ENCODE measurements at places on chromosomes 4 and X. TPM values are rescaled to one million over a fixed set of nuclear protein-coding genes. Genes with fewer than 3 reads are reported as not detected.

GRCh38 chr4:80462621-80463091 is 127.1 kb downstream of the CFAP299 start:
- peaks cover 3% of the 10 kb centered on the region for H3K36me3 ChIP-seq
- peak overlapping the region; percentile 32 for H3K27ac ChIP-seq

- peaks cover 4% of the 10 kb centered on the region for H3K4me1 ChIP-seq
- H3K27ac ChIP-seq: no peak overlapping the region
- no peaks in the 10 kb centered on the region for H3K27me3 ChIP-seq
- H3K4me3 ChIP-seq: no peak overlapping the region
- H3K36me3 ChIP-seq: peaks cover 15% of the 10 kb centered on the region
Measured at GRCh38 chrX:136816975-136817374, 36.2 kb upstream of the ARHGEF6 start.

DNA sequence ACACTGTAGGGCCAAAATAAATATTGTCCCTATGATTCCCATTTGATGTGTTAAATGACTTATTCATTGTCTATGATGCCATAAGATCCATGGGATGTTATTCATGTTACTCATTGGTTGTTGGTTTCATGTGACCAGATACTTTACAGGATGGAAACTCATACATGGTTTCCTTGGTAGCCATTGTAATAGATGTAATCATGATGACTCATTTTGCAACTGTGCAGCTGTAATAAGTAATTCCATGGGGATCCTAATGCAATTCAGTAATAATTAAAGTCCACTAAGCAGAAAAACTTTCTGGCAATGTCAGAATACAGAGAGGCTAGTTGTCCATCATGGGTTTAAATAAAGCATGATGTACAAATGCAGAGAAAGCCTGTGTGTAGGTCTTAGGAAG is 389.7 kb upstream of the NR3C2 start:
- H3K4me1 ChIP-seq: no peaks in the 10 kb centered on the region
- no peaks in the 10 kb centered on the region for H3K27me3 ChIP-seq
- no peak overlapping the region for H3K27ac ChIP-seq

GRCh38 chr4:186695392-186695791 is 28.3 kb downstream of the FAT1 start:
- H3K4me1 ChIP-seq: no peaks in the 10 kb centered on the region
- no peak overlapping the region for H3K27ac ChIP-seq
- no peak overlapping the region for H3K4me3 ChIP-seq
- DNase-seq: no peak

DNA sequence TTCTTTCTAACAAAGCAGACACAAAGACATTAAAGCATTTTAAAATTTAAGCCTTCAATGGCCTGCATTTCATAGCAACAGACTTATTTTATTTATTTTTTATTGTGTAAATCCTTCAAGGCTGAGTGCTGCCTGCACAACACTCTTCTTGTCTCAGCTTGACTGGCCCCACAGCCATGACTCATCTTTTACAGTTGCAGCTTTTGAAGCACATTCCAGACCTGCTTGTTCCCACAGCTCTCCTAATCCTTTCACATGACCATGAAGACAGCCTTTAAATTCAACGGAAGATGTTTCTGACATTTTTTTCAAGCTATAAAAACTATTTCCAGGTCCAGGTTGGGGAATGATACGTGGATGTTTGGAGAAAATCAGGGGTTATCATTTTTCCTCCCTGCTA is 276.9 kb upstream of the TACR3 start:
- H3K4me1 ChIP-seq: no peaks in the 10 kb centered on the region
- no peaks in the 10 kb centered on the region for H3K36me3 ChIP-seq
- no peaks in the 10 kb centered on the region for H3K27me3 ChIP-seq
- no peak overlapping the region for H3K27ac ChIP-seq

- no peaks in the 10 kb centered on the region for H3K4me1 ChIP-seq
- H3K27me3 ChIP-seq: no peaks in the 10 kb centered on the region
- H3K27ac ChIP-seq: no peak overlapping the region
- H3K36me3 ChIP-seq: no peaks in the 10 kb centered on the region
- DNase-seq: no peak
Measured at GRCh38 chrX:67568769-67569168, 24.9 kb downstream of the AR start.

GRCh38 chr4:139639654-139640053 is 26.0 kb upstream of the MGST2 start:
- DNase-seq: no peak
- H3K27me3 ChIP-seq: peaks cover 25% of the 10 kb centered on the region
- H3K36me3 ChIP-seq: no peaks in the 10 kb centered on the region
- H3K27ac ChIP-seq: no peak overlapping the region
- no peaks in the 10 kb centered on the region for H3K4me1 ChIP-seq

DNA sequence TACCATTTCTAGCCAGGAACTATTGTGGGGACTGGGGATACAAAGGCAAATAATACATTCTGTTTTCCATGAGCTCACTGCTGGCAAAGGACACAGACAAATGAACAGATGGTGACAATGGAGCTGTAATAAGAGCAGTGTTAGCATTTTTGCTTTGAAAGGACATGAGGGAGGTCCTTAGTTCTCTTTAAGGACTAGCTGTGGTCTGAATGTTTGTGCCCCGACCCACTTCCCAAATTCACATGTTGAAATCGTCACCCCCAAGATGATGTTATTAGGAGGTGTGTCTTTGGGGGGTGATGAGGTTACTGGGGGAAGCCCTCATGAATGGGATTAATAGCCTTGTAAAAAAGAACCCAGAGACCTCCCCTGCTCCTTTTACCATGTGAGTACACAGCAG is 30.3 kb downstream of the CCNG2 start:
- no peaks in the 10 kb centered on the region for H3K4me1 ChIP-seq
- no peak overlapping the region for H3K27ac ChIP-seq
- DNase-seq: no peak
- H3K27me3 ChIP-seq: peaks cover 29% of the 10 kb centered on the region
- no peak overlapping the region for H3K4me3 ChIP-seq
- H3K36me3 ChIP-seq: no peaks in the 10 kb centered on the region

DNA sequence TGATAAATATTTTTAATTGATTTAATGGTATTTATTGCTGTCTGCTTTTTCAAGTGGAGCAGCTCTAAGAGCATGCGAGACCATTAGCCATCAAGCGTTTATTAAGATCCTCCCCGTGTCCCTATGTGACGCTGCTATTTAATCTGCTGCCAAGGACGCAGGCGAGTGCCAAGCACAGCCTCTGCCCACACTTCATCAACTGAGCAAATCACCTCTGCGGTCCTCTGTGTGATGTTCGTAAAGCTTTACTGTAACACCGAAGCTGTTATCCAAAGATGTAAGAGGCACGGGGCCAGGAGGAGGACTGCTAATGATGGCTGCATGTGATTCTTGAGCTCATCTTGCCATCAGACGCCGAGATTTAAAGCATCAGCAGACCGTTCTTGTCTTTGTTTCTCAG is 79.5 kb downstream of the STOX2 start:
- H3K27ac ChIP-seq: no peak overlapping the region
- peaks cover 9% of the 10 kb centered on the region for H3K27me3 ChIP-seq
- no peak for DNase-seq
- no peak overlapping the region for H3K4me3 ChIP-seq

DNA sequence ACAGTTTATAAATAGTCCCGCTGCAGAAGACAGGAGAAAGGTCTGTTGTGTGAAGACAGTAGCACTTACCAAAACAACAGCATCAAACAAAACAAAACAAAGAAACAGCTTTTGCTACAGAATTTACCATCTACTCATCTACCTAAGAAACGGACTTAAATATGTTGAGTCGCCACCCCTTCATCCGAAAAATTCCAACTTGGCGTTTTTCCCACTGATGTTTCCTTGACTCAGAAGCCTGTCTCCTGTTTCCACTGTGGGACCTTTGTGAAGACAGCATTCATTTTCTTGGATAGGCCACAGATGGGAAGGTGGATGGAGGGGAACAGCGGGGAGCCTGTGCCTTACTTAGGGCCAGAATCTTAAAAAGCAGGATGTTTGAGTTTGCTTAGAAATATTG is 1.3 kb upstream of the ITM2A start:
- H3K27me3 ChIP-seq: no peaks in the 10 kb centered on the region
- H3K4me3 ChIP-seq: no peak overlapping the region
- no peak overlapping the region for H3K27ac ChIP-seq
- H3K36me3 ChIP-seq: peaks cover 13% of the 10 kb centered on the region
- peaks cover 16% of the 10 kb centered on the region for H3K4me1 ChIP-seq

DNA sequence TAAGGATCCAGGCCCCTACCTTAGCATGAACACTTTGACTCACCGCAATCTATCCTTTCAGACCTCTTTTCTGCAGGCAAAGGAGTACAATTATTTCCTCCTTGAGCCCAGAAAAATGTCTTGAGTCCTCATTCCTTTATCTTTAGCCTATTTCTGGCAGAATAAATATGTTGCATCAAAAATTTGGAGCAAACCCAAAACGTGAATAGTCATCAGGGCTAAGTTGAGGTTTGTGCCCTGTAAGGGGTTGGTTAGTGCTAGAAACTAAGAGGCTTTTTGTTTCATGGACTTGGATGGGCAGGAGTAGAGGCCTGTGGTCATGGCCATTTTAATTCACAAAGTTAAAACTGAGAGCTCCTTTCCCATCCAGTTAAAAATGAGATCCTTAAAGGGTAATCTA is 460.3 kb downstream of the GBA3 start:
- H3K27ac ChIP-seq: no peak overlapping the region
- no peaks in the 10 kb centered on the region for H3K27me3 ChIP-seq
- no peak for DNase-seq
- H3K4me3 ChIP-seq: no peak overlapping the region
- no peaks in the 10 kb centered on the region for H3K4me1 ChIP-seq

GRCh38 chr4:93835929-93836328 is 7.4 kb downstream of the ATOH1 start:
- no peak overlapping the region for H3K4me3 ChIP-seq
- no peak for DNase-seq
- no peak overlapping the region for H3K27ac ChIP-seq
- peaks cover 6% of the 10 kb centered on the region for H3K36me3 ChIP-seq
- no peaks in the 10 kb centered on the region for H3K4me1 ChIP-seq
- H3K27me3 ChIP-seq: peaks cover 42% of the 10 kb centered on the region

DNA sequence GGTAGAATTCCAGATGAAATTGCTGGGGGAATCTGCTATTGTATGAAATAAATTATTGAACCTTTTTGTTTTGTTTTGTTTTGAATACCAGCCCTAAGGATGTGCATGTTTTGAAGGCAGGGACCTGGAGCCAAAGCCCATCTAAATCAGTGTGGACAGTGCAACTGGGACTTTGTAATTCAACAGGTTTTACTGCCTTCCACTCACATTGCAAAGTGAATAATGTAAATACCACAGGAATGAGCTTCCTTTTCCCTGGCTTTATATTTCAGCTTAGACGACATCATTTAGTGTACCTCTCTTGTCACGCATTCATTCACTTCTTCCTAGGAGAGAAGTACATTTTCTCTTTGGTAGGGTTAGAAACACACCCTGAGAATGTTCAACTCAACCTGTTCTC is 795.0 kb downstream of the CENPC start:
- no peak for DNase-seq
- H3K27me3 ChIP-seq: no peaks in the 10 kb centered on the region
- H3K4me3 ChIP-seq: no peak overlapping the region
- no peaks in the 10 kb centered on the region for H3K4me1 ChIP-seq
- no peaks in the 10 kb centered on the region for H3K36me3 ChIP-seq

GRCh38 chr4:102733084-102733483 is 27.7 kb downstream of the MANBA start:
- H3K36me3 ChIP-seq: peaks cover 24% of the 10 kb centered on the region
- no peak overlapping the region for H3K27ac ChIP-seq
- no peaks in the 10 kb centered on the region for H3K27me3 ChIP-seq
- no peak overlapping the region for H3K4me3 ChIP-seq

DNA sequence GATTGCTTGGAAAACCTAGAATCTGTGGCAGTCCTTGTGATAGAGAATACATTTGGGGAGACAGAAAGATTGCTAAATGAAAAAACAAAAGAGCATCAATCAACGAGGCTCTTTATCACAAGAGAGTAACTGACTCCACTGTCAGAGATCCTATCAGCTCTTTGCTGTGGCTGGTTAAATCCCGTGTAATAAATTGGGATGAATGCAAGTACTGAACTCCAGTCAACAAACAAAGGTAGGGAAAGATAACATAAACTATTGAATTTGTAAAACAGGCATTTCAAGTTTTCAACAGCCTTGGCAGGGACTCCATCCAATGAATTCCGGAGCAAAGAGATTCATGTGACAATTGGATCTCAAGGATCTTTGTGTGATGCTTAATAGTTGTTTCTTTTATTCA is 21.3 kb downstream of the MMRN1 start:
- no peak for DNase-seq
- H3K27ac ChIP-seq: no peak overlapping the region
- H3K4me3 ChIP-seq: no peak overlapping the region
- no peaks in the 10 kb centered on the region for H3K4me1 ChIP-seq
- peaks cover 12% of the 10 kb centered on the region for H3K27me3 ChIP-seq

DNA sequence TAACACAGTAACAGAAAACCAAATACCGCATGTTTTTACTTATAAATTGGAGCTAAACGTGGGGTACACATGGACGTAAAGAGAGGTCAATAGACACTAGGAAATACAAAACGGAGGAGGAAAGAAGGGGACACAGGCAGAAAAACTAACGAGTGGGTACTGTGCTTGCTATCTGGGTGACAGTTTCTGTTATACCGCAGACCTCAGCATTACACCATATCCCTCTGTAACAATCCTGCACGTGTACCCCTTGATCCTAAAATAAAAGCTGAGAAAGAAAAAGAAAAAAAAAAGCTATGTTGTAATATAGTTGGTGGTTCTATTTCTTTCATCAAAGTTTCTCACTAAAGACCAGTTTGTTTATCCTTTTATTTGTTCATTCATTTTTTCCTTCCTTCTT is 47.9 kb upstream of the UNC5C start:
- no peaks in the 10 kb centered on the region for H3K36me3 ChIP-seq
- no peak for DNase-seq
- H3K4me1 ChIP-seq: peaks cover 4% of the 10 kb centered on the region

- no peaks in the 10 kb centered on the region for H3K27me3 ChIP-seq
- H3K27ac ChIP-seq: no peak overlapping the region
- H3K4me1 ChIP-seq: no peaks in the 10 kb centered on the region
- DNase-seq: no peak
- H3K4me3 ChIP-seq: no peak overlapping the region
Measured at GRCh38 chr4:126364311-126364911, 1049.7 kb downstream of the FAT4 start.

GRCh38 chr4:16942491-16942890 is 44.0 kb upstream of the LDB2 start:
- H3K4me3 ChIP-seq: no peak overlapping the region
- no peak for DNase-seq
- no peaks in the 10 kb centered on the region for H3K27me3 ChIP-seq

HSFX4 gene
- total RNA-seq: not detected

EDNRA gene
- not detected for total RNA-seq

RAI2 gene
- total RNA-seq: not detected

PRRG1 gene
- not detected for total RNA-seq

TMEM154 gene
- total RNA-seq: 50.0 TPM

LRCH2 gene
- not detected for total RNA-seq

ATP2B3 gene
- not detected for total RNA-seq

SPATA4 gene
- total RNA-seq: not detected

WNK3 gene
- 0.13 TPM for total RNA-seq

FRAS1 gene
- total RNA-seq: not detected

OTUD6A gene
- not detected for total RNA-seq

WAS gene
- 156 TPM for total RNA-seq

MAGEA2 gene
- total RNA-seq: not detected

NKX3-2 gene
- total RNA-seq: not detected

CYLC1 gene
- not detected for total RNA-seq
